Activated T-helper 1 cell treated with anti-CD3 and anti-CD28 coated beads, Interleukin-12 subunit alpha, Interleukin-12 subunit beta, Interleukin-2, Interleukin-4 antibody, amounts not matched to agents 30 ng/mL and 10 ng/mL and 1 ng/mL, durations not matched to agents 14 hours and 24 hours and 36 hours (primary cell): ENCODE measurements at places on chromosomes 6 and 20.

DNA sequence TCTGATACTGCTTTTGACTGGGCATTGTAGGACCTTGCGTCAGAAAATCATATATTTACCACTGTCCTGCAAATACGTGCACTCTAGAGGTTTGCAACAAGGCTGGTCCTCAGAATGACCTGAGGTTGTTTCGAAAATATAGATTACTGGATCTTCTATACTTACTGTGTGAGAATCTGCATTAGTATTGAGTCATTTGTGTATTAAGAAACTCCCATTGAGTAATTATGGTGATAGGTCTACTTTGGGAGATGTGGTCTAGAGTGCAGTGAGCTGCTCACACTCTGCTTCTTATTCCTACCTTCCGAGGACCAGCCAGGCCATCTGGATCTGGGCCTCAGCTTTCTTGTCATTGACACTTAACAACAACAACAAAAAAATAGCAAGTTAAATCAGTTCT, 9.6 kb downstream of the KLHL32 start:
- no peak for DNase-seq

GRCh38 chr20:56865055-56865454, 235.9 kb downstream of the TFAP2C start:
- DNase-seq: no peak

GRCh38 chr20:42604998-42605956, 584.4 kb downstream of the PTPRT start:
- DNase-seq: no peak

GRCh38 chr6:107868867-107869611, 44.9 kb upstream of the SCML4 start:
- no peak for DNase-seq

- DNase-seq: no peak
Measured at GRCh38 chr6:13838616-13839015, 24.3 kb upstream of the MCUR1 start.

- no peak for DNase-seq
Measured at GRCh38 chr20:17893445-17893844, 75.1 kb downstream of the SNX5 start.

DNA sequence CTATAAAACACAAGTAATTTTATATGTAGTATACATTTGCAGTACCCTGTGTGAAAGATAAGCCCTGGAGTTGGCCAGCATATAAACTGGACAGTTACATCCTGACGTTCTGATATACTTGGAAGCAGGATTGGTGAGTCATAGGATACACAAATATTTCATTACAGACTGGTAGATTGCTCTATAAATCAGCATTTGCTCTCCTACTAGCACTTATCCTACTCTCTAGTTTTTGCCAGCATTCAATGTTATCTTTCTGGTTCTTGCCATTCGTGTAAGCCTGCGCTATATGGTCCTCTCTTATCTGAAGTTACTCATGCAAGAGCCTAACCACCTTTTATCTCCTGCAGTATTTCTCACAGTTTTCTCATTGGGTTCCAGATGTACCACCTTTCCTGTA, 680.2 kb upstream of the MMS22L start:
- DNase-seq: no peak

- DNase-seq: no peak
Measured at GRCh38 chr6:157172830-157173536, 150.3 kb downstream of the TMEM242 start.

- no peak for DNase-seq
Measured at GRCh38 chr6:141667580-141668309, 465.0 kb upstream of the GJE1 start.

DNA sequence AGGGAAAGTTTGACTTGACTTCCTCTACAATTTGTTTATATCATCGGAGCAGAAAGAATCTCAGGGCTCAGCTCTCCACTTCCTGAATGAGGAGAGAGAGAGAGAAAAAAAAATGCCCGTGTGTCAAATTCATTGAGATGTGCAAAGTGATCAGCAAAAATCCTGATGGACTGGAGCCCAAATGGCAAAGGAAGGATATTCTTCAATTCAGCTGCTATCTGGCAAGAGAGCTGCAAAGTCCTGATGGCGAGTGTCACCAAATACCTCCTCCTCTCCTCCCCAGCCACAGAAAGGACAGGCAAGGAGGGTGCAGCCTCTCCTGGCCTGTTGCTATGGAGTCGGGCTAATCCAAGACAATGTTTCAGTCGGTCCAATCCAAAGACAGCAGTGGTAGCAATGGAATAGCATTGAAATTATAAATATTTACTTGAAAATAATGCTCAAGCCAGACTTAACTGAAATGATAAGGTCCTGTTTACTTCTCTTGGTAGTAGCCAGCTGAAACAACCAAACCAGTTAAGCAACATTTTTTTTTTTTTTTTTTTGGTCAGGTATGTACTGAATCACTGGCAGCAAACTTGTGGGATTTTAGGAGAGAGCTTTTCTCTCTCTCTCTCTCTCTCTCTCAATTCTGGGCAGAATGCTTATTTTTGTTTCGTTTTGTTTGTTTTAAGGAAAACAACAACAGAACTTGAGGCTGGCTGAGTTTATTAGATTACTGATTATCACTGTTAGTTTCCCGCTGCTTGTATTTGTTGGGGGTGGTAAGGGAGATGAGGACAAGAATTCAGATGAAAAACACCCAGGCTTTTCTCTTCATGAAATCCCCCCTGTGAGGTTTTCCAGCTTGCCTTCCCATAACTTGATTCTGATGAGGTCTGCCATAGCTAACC, 204.2 kb downstream of the BCAS1 start:
- DNase-seq: no peak

- DNase-seq: no peak
Measured at GRCh38 chr6:35216412-35216732, 2.6 kb downstream of the SCUBE3 start.

- DNase-seq: no peak
Measured at GRCh38 chr6:99216959-99217358, 132.5 kb downstream of the FAXC start.

- DNase-seq: peak; percentile 53
Measured at GRCh38 chr6:135114355-135115145, 59.9 kb upstream of the HBS1L start.

DNA sequence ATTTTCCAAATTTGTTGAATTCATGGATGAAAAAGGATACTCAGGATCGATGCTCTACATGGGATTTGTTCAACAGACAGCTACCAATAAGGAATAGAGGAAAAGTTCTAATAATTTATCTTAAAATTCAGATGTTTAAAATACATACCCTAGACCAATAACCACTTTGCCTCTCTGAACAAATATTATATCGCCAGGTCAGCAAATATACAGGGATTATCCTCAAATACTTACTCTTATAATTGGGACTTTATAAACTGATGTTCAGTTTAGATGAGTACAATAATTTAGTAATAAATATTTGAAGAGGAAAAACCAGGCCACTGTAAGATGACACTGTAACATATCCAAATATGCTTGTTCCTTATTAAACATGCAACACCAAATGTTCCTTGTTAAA, 268.7 kb downstream of the DOK5 start:
- DNase-seq: no peak

GRCh38 chr6:121647905-121648304, 212.5 kb downstream of the GJA1 start:
- DNase-seq: no peak

GRCh38 chr20:33846291-33846935, 35.3 kb downstream of the CHMP4B start:
- no peak for DNase-seq

DNA sequence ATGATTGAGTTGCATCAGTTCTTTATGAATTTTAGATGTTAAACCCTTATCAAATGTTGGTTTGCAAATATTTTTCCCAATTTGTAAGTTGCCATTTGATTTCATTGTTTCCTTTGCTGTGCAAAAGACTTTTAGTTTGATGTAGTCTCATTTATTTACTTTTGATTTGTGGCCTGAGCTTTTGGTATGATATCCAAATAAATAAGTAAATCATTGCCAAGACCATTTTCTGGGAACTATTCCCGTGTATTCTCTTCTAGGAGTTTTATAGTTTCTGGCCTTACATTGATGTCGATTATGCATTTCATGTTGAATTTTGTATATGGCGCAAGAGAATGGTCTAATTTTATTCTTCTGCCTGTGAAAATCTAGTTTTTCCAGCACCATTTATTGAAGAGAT, 13.4 kb downstream of the AIG1 start:
- DNase-seq: no peak

- no peak for DNase-seq
Measured at GRCh38 chr6:155419161-155419560, 36.5 kb downstream of the NOX3 start.

GRCh38 chr20:2395136-2395535, 14.4 kb downstream of the TGM6 start:
- DNase-seq: no peak

GRCh38 chr6:98546376-98546775, 288.0 kb upstream of the POU3F2 start:
- no peak for DNase-seq

DNA sequence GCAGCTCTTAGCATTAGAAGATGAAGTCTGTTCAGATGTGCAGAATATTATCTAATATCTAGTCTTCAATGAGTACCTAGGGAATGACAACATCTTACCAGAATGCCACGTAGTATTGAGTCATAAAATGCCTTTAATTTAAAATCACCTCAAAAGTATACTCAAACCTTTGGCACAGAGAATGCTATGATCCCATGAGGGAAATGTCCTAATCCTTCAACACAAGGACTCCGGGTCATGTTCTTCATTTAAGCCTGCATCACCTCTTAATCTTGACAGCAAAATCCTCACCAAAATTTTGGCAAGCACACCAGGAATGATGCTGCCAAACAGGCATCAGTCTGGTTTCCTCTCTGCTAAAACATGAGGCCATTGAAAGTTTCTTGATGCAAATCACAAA, 23.6 kb upstream of the MARCKS start:
- DNase-seq: no peak

DNA sequence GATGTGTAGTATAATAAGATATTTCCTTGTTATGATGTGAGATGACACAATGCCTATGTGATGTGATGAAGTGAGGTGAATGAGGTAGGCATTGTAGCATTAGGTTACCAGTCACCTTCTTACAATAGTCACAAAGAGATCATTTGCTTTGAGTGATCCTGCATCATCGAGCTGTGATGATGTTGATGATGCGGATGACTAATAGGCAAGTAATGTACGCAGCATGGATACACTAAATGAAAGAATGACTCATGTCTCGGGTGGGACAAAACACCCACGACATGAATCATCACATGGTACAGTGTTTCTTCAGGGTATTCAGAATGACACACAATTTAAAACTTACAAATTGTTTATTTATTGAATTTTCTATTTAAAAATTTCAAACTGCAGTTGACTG, 806.3 kb upstream of the GJE1 start:
- no peak for DNase-seq

DNA sequence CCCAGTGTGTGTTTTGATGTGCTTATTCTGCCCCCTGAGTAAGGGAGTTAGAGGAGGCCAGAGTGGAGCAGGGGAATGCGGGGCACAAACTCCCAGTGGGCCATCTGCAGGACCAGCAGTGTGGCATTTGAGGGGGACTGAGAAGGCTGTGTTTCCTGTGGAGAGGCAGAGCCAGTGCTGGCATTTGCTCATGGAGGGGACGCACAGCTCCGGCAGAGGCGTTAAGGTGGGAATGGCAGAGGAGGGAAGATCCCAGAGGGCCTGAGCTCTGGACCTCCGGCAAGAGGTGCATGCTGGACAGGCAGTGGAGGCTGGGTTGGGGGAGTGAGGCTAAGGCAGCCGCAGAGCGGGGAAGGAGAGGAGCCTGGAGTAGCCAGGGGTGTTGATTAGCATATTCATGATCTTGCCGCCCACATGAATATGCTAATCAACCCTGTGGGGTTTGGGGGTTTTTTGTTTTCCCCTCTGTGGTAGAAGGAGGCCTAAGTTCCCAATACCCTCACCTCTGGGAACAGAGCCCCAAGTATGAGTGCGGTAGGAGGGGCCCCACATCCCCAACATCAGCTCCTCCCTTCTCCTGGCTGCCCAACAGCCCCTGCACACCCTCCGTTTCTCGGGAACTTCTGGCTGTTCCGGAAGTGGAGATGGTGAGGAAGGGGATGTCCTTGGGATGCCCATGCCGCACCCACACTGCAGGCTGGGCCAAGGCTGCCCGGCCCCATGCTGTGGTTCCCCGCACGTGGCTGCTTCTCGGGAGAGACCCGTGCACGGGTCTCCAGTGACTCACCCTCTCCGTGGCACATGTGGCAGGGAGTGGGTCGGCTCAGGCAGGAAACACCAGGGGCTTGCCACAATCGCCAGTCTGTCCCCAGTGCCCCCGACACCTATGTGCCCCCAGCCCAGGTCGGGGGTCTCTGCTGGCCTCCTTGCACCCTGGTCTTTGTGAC, 33.8 kb downstream of the DLGAP4 start:
- DNase-seq: no peak

DNA sequence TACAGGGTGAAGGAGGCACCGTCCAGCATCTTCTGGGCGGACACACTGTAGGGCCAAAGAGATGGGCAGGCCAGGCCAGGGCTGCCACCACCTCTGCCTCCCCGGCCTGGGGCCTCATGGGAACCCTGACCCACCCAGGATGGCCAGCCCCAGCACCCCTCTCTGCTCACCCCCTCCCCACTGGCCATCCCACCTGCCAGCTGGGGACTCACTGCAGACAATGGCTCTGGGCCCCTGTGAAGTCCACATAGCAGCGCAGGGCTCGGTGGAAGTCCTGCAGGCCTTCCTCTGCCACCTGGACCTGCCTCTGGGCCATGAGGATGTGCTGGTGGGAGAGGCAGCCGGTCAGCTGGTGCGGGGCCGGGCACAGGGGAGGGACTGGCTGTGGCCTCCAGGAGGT, 3.6 kb upstream of the C20orf144 start:
- DNase-seq: no peak

DNA sequence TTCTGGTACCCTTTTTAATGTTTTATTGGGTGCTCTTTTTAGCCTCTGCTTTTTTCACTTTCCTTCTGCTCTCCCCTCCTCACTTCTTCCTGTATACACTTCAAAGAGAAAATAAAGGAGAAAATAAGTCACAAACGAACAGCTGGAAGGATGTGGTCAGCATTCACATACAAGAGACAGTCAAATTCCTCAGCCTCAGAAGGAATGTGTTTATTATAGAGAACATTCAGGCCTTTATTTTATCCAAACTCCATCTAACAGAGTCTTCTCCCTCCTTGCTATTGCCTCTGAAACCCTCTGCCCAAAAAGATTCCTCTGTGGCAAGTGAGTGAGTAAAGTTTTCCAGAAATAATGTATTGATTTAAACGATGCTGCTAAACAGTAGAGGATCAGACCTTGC, 490.4 kb downstream of the FRK start:
- no peak for DNase-seq

DNA sequence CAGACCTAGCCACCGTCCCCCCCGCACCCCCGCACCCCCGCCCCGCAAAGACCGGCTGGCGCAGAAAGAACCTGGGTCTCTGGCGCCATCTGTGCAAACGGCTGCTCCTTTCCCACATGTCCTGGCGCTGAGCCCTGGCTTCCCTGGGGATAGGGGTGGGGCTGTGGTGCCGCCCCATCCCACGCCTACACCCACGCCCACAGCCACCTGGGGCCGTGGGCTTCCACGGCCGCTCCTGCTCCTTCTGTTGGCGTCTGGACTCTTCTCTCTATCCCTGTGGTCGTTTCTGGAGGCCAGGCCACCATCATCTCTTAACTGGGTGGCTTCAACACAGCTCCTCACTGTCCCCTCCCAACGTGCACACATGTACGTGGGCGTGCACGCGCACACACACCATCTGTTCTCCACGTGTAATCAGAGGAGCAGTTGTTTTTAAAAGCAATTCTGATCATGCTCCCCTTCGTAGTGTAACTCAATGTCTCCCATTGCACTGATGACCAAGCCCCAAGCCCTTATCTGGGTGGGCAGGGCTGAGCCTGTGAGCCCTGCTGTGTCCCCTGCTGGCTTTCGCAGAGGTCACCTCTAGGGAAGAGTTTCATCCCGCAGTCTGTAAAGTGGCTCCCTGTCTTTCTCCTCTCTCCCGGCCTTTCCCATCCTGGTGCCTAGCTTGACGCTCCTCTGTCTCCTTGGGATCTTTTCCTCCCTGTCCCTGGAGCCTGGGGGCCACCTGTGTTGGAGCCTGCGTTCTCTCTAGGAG, 31.9 kb upstream of the FAM83D start:
- no peak for DNase-seq
